BJ (cell line): ENCODE measurements at places on chromosomes 5 and 9. TPM values are rescaled to one million over a fixed set of nuclear protein-coding genes. Genes with fewer than 3 reads are reported as not detected.

GRCh38 chr5:137888863-137889759 is at the start of gene PKD2L2:
Gene PKD2L2 (plus strand): TSS chr5:137889457. CDS start chr5:137889492, 35 bp downstream.
- DNase-seq: peak; percentile 21

DNA sequence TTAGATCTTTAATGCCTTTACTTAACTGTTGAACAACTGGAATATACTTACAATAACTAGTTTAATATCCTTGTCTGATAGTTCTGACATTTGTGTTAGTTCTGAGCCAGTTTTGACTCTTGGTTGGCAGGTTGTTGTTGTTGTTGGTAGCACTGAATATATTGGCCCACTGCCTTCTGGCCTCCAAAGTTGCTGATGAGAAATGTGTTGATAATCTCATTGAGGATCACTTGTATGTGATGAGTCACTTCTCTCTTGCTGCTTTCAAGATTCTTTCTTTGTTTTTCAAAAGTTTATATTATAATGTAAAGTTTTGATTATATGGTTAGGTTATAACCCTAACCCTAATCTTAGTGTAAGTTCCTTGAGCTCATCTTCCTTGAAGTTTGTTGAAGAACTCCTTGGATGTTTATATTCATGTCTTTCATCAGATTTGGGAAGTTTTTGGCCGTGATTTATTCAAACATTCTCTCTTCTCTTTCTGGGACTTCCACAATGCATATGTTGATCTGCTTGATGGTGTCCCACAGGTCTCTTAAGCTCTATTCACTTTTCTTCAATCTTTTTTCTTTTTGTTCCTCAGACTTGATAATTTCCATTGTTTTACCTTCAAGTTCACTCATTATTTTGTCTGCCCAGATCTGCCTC is 149.7 kb downstream of the FGF18 start:
- DNase-seq: no peak

GRCh38 chr5:9082996-9083395 is 462.9 kb downstream of the SEMA5A start:
- no peak for DNase-seq

- no peak for DNase-seq
Measured at GRCh38 chr5:103718108-103718507, 155.5 kb upstream of the NUDT12 start.

DNA sequence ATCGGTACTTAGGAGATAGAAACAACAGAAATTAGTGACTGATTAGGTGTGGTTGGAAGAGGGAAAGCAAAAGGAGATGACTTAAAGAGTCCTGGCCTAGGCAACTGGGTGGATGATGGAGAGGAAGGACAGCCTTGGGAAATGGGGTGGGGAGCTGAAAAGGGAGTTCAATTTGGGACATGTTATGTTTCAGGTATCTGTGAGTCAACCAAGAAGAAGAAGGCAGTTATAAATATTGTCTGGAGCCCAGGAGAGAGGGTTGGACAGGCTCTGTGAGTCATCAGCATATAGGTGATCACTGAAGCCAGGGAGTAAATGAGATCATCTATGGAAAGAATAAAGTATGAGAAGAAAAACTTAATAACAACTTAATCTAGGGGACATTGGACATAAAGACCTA is 357.7 kb downstream of the NPR3 start:
- DNase-seq: no peak

The KIF20A gene
- polyA plus RNA-seq: 49.2 and 54.5 TPM in 2 replicates
